ENCODE measurements at places on chromosomes 16 and 17.
A peak's percentile ranks its signal among the peaks of the same experiment; 100 is the strongest.

DNA sequence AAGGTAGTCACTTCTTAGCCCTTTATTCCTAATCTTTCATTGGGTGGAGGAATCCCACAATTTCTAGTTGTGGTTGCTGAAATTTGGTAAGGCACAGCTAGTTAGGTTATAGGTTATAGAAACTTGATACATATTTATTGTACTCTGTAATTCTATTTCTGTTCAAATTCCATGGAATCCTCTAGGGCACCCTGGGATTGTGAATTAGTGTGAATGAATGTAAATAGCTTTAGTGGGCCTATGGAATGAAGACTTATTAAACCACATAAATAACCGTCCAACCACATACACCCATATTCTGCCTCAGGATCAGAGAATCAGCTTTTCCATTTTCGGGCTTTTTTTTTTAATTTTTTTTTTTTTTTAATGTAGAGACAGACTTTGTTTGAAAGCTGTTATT, 9.2 kb downstream of the TANC2 start:
- DNase-seq, result no peak

DNA sequence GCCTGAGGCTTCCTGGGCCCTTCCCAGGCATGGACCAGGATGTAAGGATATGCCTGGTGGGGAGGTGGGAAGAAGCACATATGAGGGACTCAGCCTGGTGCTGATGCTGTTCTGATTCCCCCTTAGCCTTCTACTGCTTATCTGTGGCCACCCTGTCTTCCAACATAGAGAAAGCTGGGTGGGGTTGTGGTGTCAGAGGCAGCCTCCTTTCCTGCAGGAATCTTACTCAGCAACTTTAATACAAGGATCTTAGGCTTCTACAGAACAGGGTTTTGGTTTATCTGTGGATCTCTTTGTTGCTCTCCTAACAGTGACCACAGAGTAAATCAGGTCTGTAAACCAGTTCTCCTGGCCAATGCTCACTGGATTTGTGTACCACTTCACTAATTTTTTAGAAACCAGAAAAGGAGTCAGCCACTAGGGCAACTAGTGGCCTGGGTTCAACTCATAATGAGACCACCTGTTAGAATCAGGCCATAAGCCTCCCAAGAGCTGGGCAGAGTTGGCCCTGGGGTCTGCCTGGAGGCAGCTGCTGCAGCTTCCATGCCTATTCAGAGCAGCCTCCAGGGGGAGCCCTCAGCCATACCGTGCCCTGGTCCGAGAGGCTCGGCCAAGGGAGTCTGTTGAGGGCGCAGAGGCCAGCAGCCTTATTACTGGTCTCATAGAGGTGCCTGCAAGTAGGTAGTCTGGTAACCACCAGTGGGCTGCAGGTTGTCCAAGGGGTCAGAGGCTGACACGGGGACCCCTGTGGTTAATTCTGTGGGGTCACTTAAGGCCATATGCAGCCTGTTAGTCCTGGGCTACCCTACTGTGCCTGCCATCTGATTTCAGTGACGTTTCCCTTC, 7.1 kb downstream of the HAS3 start:
- peak; percentile 35 for DNase-seq

DNA sequence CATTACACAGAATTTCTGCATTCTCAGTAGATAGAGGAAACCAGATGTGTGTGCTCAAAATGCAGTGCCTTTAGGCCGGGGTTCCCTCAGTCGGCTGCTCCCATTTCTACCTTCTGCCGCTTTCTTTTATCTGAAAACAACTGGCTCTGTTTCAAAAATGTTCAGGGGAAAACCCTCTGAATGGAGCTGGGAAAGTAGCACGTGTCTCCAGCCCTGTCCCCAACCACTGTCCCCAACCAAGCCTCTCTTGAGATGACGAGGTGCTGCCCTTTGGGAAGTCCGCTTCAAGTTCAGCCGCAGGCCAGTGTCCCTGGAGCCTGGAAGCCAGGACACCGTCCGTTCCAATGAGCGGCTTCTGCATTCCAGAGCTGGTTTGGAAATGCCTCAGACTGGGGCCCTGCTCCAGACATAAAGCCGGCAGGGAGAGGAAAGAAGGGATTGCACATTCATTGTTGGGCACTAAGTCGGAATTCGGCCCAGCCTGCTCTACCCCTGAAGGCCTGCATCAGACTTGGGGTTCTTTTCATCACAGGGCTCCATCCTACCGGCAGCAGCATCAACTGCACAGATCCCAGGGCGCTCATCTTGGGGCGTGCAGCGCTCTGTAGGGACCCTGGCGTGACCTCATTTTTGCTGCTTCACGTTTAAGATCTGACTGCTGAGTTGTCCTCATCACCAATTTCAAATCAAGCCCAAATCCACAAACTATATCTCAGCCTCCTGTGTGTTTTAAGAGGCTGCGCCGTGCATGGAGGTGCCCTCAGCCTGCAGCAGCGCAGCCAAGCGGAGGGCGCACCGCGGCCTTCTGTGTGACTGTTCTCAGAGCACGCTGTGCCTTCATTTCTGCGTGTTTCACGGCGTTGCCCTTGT, 111.3 kb downstream of the BANP start:
- no peak for DNase-seq

DNA sequence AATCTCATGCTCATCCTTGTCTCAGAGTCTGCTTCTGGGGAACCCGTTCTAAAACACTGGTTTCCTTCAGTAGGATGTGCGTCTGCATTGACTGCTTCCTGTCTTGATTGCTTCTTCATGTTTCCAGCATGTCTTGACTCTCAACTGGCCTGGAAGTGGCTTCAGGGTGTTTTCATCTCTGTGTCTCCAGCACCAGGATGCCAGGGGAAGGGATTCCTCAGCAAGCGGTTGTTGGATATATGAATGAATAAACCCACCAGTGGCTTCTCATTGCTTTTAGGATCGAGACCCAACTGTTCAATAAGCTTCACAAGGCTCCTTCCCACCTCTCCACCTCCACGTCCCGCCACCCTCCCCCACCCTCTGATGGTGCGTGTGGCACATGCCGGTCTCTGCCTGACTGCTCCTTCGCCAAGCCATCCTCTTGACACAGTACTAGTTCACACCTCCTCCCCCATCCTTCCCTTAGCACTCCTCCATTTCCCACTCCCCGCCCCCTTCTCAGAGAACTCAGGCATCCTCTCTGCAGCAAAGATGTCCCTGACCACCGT, 14.1 kb upstream of the TNS4 start:
- DNase-seq, result no peak

- DNase-seq, result peak; percentile 53
Observed at GRCh38 chr17:39634384-39634871, 2.5 kb upstream of the STARD3 start.

- no peak for DNase-seq
Observed at GRCh38 chr17:39219647-39220154, 6.0 kb downstream of the STAC2 start.

- DNase-seq, result no peak
Observed at GRCh38 chr16:66186251-66186785, 180.2 kb upstream of the CDH5 start.

- peak; percentile 90 for DNase-seq
Observed at GRCh38 chr16:75555707-75556430, at the start of gene TMEM231. Gene TMEM231, minus strand, starts transcription at chr16:75556252. Its CDS starts 43 bp downstream, at chr16:75556209.
